ENCODE measurements at places on chromosomes 2 and 18. TPM values are rescaled to one million over a fixed set of nuclear protein-coding genes. Genes with fewer than 3 reads are reported as not detected.

GRCh38 chr2:207473049-207473930, 56.5 kb upstream of the CREB1 start:
- H3K27ac ChIP-seq: no peak overlapping the region
- H3K27me3 ChIP-seq: no peaks in the 10 kb centered on the region
- peaks cover 3% of the 10 kb centered on the region for H3K4me1 ChIP-seq
- H3K4me3 ChIP-seq: no peak overlapping the region

RAX gene
- not detected for total RNA-seq

DNA sequence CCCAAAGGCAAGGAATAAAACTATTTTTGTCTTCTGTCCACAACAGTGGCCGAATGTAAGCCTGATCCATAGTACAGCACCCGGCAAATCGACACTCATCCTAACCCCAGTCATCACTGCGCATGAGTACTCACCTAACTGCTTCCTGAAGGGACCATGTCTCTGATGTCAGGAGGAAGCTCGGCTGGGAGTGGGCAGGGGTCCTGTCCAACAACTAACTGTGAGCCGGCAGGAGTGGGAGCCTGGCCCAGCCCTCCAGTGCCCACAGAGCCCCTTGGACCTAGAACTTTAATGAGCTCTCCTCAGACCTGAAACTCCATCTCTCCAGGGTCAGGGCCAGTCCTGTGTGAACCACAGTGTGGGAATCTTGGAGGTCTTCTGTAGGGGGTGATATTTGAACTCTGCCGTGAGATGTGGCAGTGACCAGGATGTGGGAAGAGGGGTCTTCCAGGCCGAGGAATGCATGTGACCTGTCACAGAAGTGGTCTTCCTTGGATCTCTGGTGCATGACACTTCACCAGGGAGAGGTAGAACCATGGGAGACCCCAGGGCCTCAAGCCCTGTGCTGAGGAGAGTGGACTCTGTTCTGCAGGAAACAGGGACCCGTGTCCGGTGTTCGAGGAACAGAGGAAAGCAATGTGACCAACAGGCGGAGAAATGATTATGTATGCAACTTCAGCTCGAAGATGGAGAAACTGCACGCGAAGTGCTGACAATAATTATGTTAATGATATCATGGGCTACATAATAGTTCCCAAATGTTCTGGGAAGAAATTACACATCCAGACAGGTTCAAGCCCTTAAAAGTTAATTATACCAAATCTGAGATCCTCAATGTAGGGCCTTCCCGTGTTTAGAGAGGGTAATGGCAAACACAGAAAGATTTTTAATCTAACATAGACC, 240.1 kb upstream of the HDAC4 start:
- DNase-seq: no peak
- no peaks in the 10 kb centered on the region for H3K27me3 ChIP-seq
- H3K4me1 ChIP-seq: no peaks in the 10 kb centered on the region
- no peak overlapping the region for H3K27ac ChIP-seq

GALNT3 gene
- 3.0 TPM for total RNA-seq

- no peak for DNase-seq
- H3K4me3 ChIP-seq: no peak overlapping the region
- no peaks in the 10 kb centered on the region for H3K4me1 ChIP-seq
- no peaks in the 10 kb centered on the region for H3K36me3 ChIP-seq
- no peaks in the 10 kb centered on the region for H3K27me3 ChIP-seq
Observed at GRCh38 chr2:155722290-155722689, 610.2 kb downstream of the NR4A2 start.

NDUFB3 gene
- total RNA-seq: 136 TPM

- no peak overlapping the region for H3K27ac ChIP-seq
- DNase-seq: no peak
- no peaks in the 10 kb centered on the region for H3K36me3 ChIP-seq
- no peak overlapping the region for H3K4me3 ChIP-seq
Observed at GRCh38 chr2:189213250-189213649, 33.7 kb upstream of the COL5A2 start.
